ENCODE measurements at places on chromosomes 4 and X.

DNA sequence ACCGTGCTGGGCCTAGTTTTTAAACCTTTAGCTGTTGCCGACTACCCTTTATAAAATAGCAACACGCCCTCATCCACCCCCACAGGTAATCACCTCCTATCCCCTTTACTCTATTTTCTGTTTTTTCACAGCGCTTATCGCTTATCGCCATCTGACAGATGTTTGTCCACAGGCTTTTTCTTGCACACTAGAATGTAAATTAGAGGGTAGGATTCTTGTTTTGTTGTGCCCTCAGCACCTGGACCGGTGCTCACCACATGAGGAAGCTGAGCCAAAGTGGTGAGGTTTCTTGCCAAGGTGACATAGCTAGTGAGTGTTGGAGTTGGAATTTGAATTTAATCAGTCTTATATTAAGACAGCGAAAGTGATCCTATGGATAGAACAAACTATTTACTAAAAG lies 2.9 kb upstream of the RBBP7 start:
- DNase-seq: no peak

DNA sequence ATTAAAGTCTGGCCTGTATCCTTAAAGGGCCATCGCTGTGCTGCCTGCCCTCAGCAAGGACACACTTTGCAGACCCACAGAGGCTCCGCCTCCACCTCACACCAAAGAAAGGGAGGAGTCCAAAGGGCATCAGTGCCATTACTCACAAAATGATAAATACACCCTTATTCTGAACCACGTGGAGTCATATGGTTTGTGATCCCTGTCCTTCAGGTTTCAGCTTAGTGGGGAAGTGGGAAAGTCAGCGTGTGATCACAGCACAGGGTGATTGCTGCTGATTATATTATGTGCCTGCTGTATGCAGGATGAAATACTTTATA lies 35.9 kb upstream of the MSANTD1 start:
- DNase-seq: no peak

DNA sequence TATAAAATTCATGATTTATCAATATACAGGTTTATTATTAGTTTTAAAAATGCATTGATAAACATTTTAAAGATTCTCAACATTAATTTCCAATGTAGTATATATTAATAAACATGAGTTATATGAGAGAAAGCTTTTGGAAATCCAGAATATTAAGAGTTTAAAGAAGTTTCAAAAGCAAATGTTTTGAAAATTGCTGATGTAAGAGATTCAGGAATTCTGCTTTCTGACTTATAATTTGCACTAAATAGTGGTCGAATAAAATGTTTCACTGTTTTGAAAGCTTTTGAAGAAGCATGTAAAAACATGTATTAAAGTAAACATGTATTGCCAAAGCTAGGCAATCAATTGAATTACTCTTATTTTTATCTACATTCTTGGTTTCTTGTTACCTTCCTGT lies 151.2 kb upstream of the CXorf51B start:
- DNase-seq: no peak

GRCh38 chr4:16171831-16172230 lies 54.4 kb downstream of the TAPT1 start:
- DNase-seq: no peak

DNA sequence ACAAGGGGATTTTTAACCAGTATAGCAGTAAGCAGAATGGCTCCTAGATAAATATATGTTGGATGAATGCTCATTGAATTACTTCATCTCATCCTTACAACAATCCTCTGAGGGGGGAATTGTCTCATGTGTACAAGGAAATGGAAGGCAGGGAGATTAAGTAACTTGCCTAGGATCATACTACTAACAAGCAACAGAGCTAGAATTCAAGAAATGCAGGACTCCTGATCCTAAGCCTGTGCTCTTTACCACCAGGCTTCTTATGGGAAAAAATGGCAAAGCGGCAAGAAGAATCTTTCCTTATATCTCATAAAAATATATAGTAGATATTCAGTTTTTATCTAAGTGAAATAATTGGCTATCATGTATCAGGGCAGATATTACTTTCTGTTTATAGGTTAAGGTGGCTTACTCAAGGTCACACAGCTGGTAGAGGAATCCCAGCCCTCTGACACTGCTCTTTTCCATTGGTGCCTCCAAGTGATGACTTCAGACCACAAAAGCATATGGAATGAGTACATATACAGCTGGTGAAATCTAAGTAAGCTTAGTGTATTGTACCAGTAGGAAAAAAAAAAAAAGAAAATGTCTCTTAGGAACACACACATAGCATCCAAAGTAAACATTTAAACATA lies 2.1 kb downstream of the ABHD18 start:
- no peak for DNase-seq

DNA sequence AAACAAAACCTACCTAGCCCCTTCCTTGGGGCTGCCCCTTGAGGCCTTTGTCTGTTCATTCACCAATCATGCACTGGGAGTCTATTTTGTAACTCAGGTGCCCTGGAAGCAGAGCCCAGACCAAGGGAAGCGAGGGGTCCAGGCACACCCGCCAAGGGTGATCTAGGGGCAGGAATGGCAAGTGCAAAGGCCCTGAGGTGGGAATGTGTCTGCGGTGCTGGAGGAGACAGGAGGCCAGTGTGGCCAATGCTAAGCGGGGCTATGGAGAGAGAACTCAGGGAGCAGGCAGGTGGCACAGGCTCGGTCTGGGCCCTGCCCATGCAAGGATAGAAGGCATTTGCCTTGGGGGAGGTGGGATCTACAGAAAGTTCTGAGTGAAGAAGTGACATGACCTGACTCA lies 3.5 kb upstream of the SH3BP2 start:
- DNase-seq: no peak

- DNase-seq: no peak
Measured at GRCh38 chr4:8228319-8229250, 29.5 kb downstream of the SH3TC1 start.

- no peak for DNase-seq
Measured at GRCh38 chr4:178086320-178086719, 644.1 kb upstream of the AGA start.

- DNase-seq: no peak
Measured at GRCh38 chrX:30653415-30654131, at the start of gene GK. Gene GK, plus strand, starts transcription at chrX:30653423. Its CDS starts 115 bp downstream, at chrX:30653538.

DNA sequence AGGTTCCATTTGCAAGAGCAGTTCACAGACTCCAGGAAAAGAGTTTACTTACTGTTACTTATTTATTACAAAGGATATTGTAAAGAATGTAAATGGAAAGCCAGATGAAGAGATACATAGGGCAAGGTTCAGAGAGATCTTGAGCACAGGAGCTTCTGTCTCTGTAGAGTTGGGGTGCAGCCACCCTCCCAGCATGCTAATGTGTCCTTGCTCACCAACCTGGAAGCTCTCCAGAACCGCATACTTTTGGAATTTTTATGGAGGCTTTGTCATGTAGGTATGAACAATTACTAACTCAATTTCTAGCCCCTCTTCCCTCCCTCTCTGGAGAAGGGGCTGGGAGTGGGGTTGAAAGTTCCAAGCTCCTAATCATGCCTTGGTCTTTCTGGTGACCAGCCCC lies 857.2 kb downstream of the RPA4 start:
- no peak for DNase-seq

DNA sequence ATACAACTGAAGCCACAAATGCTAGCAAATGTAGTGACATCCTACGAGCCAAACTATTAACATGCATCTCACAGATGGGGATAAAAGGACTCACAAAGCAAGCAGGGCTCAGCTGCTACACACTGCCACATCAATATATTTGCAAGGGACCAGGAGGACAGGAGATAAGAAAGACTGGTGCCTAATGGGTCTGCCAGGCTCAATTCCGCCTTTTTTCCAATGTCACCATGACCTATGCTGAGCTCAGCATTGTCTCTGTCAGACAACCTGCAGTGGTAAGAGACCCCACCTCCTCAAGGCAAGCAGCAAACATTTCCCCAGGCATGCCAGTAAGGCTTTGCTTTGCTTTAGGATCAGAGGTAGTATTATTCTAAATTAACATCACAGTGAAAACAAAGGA lies 435 bp downstream of the DCX start:
- no peak for DNase-seq

DNA sequence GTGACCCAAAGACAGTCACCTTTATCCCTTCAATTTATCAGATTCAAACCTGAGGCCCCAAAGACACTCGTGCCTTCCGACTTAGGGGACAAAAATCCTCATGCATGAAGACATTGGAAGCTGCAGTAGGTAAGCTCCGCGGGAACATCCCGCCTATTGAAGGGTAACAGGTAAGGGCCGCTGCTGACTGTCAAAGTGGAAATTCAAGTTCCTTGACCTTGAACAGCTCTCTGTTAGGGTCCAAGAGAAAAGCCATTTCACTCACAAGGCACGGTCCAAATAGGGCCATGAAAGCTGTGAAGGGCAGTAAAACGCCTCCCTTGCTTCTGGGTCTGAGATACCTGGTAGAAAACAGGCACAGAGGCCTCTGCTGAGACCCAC lies 34.2 kb downstream of the CCDC149 start:
- DNase-seq: no peak

DNA sequence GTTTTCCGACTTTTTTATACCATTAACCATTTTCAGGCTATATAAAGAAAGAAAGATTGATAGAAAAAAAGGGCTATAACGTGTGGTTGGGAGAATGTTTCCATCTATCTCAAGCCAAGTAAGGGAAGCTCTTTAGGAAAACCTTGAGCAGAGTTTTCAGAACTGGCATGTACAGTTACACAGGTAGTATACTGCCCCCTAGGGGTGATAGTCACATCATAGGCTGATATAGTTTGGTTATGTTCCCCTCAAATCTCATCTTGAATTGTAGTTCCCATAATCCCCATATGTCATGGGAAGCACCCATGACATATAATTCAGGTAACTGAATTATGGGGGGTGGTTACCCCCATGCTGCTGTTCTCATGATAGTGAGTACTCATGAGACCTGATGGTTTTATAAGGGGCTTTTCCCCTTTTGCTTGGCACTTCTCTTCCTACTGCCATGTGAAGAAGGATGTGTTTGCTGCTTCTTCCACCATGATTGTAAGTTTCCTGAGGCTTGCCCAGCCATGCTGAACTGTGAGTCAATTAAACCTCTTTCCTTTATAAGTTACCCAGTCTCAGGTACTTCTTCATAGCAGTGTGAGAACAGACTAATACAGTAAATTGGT lies 186.8 kb downstream of the TMA16 start:
- DNase-seq: no peak

- DNase-seq: no peak
Measured at GRCh38 chr4:68951078-68951805, at the start of gene UGT2A3. Gene UGT2A3, minus strand, starts transcription at chr4:68951804. Its CDS starts 44 bp downstream, at chr4:68951760.

- DNase-seq: no peak
Measured at GRCh38 chrX:17078031-17078720, 131.7 kb downstream of the REPS2 start.

DNA sequence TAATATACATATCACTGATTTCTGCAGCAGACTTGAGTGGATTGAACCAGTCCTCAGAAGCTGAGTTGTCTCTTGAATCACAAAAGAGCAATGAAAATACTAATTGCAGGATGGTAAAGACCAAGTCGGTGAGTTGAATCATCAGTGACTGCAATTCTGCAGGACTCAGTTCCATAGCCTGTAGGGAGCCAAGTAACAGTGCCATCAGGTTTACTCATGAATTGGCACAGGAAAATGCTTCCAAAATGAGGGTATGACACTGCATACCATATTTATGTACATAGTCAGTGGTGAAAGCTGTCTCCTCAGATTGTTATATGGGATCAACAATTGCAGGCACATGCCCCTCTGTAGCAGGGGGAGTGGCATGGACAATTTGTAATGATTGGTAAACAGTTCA lies 192.8 kb downstream of the CCNG2 start:
- DNase-seq: no peak

GRCh38 chr4:109601336-109601735 lies 41.3 kb downstream of the MCUB start:
- DNase-seq: no peak

Measured in NCI-H446 (cell line).